ENCODE measurements at places on chromosomes 5 and 9. TPM values are rescaled to one million over a fixed set of nuclear protein-coding genes. Genes with fewer than 3 reads are reported as not detected.

DDX4 gene
- total RNA-seq: not detected

GPR150 gene
- 0.45 TPM for total RNA-seq

CORO2A gene
- total RNA-seq: 0.15 TPM

STING1 gene
- 47.8 TPM for total RNA-seq

PDZD2 gene
- 0.23 TPM for total RNA-seq

MYORG gene
- 0.35 TPM for total RNA-seq
